ENCODE measurements at places on chromosomes 4 and X. TPM values are rescaled to one million over a fixed set of nuclear protein-coding genes. Genes with fewer than 3 reads are reported as not detected.

- DNase-seq = no peak
These were observed 210.8 kb upstream of the RASGEF1B start for GRCh38 chr4:81682492-81682891.

DNA sequence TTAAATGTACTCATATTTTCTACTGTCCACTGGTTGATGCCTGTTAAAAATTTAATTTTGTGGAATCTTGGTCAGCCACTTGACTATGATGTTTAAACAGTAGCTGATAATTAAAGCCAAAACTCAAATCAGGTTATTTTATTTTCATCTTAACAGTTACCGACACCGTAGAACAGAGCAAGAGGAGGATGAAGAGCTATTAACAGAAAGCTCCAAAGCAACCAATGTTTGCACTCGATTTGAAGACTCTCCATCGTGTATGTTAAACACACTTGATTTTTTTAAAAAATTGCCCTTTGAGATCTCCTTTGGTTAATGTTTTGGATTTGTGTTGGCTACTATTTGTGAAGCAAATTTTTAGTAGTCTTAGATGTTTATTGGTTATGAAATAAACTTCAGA lies 10.7 kb downstream of the SMARCA5 start:
- no peak for DNase-seq

- no peak for DNase-seq
These were observed 12.3 kb upstream of the ADH5 start for GRCh38 chr4:99100876-99101275.

DNA sequence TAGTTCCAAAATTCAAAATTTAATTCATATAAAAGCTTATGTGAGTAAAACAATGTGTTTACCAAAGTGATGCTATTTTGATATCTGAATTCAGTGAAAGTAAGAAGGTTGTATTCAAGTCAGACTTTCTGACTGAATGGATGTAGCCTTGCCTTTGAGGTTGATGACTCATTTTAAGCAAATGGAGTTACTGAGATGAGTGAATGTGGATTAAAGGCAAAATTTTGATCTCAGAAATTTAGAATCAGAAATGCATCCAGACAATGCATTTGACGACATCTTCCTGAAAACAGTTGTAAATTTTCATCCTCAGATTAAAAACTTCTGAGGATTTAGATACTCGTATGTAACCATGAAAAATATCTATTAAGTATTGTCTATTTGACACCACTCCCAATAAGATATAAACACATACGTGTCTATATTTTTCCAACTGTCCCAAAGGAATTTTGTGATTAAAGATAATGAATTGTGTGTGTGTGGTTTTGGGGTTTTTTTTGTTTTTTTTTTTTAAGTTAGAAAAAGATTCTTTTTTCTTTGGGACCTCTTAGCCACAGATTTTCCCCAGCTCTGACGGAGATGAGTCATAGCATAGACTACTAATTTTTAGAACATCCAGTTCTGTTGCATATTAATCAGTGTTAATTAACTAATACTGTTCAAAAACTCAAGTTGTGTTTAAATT lies 34.4 kb downstream of the NFKB1 start:
- no peak for DNase-seq

GRCh38 chr4:832536-832935 lies 6.6 kb upstream of the CPLX1 start:
- DNase-seq = no peak

GRCh38 chr4:160848901-160849760 lies 1314.7 kb downstream of the FSTL5 start:
- no peak for DNase-seq

DNA sequence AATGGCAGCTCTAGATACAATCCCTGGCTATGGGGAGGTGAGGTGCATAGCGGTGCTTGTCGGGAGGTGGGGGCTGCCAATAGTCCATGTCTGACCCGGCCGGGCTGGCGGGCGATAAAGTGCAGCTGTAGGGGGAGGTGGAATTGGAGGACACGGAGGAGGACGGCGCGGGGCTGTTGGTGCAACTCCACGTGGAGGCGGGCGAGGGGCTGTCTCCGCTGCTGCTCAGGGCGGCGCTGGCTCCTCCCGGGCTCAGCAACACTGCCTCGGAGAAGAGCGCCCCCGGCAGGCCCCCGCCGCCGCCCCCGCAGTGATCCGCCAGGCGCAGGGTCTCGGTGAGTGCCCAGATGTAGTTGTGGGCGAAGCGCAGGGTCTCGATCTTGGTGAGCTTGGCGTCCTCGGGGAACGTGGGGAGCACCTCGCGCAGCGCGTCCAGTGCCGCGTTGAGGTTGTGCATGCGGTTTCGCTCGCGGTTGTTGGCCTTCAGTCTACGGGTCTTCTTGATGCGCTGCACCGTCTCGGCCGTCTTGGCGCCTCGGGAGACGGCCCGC lies 1.3 kb downstream of the NEUROG2 start:
- no peak for DNase-seq

- no peak for DNase-seq
These were observed 29.0 kb upstream of the MOB1B start for GRCh38 chr4:70873216-70873615.

- no peak for DNase-seq
These were observed 97.6 kb downstream of the RAB28 start for GRCh38 chr4:13386405-13387107.

- DNase-seq = no peak
These were observed 66.9 kb upstream of the C4orf50 start for GRCh38 chr4:6085028-6085690.

GRCh38 chrX:124239911-124240310 lies 92.5 kb upstream of the TEX13D start:
- DNase-seq = no peak

GRCh38 chr4:143286701-143287571 lies 49.7 kb upstream of the GAB1 start:
- no peak for DNase-seq

- no peak for DNase-seq
These were observed 655.8 kb downstream of the PCDH7 start for GRCh38 chr4:31375936-31376335.

GRCh38 chrX:136115904-136116297 lies 31.4 kb upstream of the FHL1 start:
- no peak for DNase-seq

GRCh38 chr4:33425936-33426335 lies 2705.8 kb downstream of the PCDH7 start:
- DNase-seq = no peak

DNA sequence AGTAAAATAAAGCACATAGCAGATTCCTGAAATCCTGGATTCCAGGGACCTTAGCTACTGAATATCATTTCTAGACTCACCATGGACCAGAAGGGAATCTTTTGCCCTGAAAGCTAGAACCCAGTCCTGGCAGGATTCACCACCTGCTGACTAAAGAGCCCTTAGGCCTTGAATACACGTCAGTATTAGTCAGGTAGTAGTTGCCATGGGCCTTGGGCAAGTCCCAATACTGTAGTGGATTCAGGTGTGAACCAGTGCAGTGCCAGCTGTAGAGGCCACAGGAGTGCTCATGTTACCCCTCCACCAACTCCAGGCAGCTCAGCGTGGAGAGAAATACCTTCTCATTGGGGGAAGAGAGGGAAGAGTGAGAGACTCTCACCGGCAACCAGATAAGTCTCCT lies 64.1 kb upstream of the UBQLN2 start:
- no peak for DNase-seq

The CCKAR gene
- not detected for polyA plus RNA-seq

The SPATA4 gene
- polyA plus RNA-seq = 0.29 TPM

The CT55 gene
- polyA plus RNA-seq = not detected

The TRPC3 gene
- 3.3 TPM for polyA plus RNA-seq

The RGS12 gene
- polyA plus RNA-seq = 28.4 TPM

The SRPK3 gene
- 2.3 TPM for polyA plus RNA-seq

The L1CAM gene
- 12.7 TPM for polyA plus RNA-seq

The CCDC110 gene
- 2.0 TPM for polyA plus RNA-seq

The TCEAL7 gene
- 16.0 TPM for polyA plus RNA-seq

Data from urinary bladder (tissue), 4 donors.